ENCODE measurements at places on chromosomes 16 and 17.
A peak's percentile ranks its signal among the peaks of the same experiment; 100 is the strongest.

DNA sequence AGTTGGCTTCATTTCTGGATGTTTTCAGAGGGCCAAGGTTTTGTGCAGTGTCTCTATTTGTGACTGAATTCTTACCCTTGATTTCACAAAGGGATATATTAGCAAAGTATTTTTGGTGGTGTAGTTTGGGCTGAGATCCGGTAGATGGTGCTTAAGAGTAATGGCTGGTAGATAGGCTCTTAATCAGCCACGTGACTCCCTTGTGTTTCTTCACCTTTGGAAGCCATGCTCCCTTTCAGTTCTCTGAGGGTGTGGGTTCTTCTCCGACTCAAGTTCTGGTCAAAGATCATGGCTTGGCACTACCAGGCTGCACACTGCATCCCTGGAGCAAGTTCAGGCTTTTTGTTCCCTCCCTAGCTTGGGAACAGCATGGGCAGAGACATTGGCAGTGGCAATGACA, 887.3 kb downstream of the CDH8 start:
- no peak for DNase-seq

DNA sequence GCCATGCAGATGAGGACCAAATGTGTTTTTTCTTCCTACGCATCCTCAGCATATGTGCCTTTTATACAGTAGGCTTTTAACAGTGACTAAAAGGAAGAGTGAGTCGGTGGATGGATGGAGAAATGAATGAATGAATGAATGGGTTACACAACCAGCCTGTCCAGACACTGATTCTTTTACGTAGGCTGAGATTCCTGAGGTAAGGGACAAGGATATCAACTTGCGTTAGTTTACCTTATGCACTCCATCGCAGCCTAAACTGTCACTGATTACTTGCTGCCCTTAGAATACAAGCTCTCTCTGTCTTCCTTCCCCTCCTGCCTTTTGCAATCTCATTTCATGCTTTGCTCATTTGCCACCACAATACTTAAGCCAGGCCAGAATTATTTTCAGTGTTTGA, 59.0 kb downstream of the RBFOX1 start:
- no peak for DNase-seq

GRCh38 chr17:68599552-68600066, 1.6 kb downstream of the FAM20A start:
- no peak for DNase-seq

GRCh38 chr17:3276126-3276525, 22.0 kb downstream of the OR3A1 start:
- no peak for DNase-seq

DNA sequence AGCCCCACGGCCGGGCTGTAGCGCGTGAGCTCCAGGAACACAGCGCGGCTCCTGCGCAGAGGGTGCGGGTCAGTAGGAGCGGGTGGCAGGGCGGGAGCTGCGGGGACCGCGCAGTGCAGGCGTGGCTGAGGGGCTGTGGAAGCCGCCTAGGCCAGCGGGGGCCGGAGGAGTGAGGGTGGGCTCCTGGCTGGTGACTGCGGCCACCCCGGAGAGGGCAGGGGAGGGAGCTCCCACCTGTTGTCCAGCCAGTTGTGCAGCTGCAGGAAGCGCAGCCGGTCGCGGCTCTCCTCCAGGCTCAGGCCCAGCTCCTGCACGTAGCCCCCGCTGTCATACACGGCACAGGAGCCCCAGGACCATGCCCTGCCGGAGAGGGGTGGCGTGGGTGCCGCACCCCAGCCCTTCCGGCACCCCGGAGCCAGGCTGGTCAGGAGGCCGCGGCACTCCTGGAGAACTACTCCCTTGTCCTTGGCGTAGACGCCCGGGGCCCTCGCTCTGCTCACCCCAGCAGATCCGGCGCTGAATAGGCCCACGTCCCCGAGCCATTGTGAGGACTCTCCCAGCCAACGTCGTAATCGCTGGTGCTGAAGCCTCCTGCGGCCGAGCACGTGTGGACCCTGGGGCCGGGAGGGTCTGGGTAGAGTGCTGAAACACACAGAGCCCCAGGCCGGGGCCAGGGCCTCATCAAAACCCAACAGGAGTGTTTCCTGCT, 43.9 kb downstream of the TSC2 start:
- DNase-seq, result no peak

DNA sequence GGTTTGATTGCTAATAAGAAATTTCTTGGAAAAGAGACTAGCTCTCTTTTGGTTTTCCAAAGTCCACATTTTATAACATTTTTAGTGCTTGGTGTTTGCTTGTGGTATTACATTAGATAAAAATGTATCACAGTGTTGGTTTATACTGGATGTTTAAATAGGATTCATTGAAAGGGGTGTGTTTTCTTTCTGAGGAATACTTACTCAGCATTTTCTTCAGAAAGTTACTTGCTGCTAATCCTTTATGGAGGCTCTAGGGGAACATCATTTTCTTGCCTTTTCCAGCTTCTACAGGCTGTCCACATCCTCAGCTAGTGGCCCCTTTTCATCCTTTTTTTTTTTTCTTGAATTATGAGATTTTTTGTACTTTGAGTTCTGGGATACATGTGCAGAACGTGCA, 834 bp upstream of the KRT39 start:
- no peak for DNase-seq

DNA sequence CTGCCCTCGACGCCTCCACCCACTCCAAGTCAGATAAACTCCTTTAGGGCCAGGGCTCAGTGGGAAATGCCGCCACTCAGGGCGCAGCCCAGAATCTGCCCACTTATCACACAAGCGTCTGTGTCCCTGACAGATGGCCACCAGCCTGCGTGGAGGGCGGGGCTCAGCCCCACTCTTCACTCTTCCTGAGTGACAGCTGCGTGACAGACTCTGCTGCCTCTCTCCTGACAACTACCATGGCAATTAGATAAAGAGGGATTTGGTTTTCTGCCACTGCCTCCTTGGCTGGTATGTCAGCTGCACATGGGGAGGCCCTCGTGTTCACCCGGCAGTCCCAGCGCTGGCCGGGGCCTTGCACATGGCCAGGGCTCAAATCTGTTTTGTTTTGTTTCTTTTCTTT, 96.2 kb downstream of the RTN4RL1 start:
- DNase-seq, result no peak

DNA sequence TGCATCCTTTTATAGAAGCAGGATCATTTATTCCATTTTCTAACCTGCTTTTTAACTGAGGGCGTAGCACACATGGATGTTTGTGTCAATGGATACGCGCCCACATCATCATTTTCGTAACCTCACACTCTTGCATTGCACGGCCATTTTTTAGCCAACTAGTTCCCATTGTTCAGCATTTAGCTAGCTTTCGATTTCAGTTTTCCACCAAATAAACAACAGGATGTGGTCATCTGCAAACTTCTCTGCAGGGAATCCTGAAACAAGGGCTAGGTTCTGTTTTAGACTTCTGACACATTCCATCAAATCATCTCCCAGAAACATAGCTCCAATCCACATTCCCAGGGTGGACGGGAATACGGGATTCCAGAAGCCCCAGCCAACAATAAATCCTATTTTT, 6.4 kb downstream of the CYB561 start:
- DNase-seq, result peak; percentile 65

DNA sequence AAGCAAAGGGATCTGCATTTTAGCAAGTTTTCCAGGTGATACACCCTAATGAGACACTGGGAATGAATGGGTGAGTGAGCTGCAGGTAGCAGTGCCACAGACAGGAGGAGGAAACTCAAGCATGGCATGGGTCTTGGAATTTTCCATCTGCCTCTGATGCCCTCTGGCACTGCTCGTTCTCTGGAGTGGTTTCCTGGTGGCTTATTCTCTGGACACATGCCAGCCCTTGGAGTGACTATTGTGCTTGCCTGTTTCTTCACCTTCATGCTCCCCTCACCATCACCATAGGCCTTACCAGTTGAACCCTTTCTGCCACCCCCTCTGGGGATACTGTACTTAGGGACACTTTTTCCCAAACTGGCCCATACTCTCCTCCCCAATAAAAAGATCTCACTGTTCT, 1.6 kb downstream of the COASY start:
- no peak for DNase-seq

GRCh38 chr17:7408863-7409262, 1.2 kb downstream of the NLGN2 start:
- no peak for DNase-seq

DNA sequence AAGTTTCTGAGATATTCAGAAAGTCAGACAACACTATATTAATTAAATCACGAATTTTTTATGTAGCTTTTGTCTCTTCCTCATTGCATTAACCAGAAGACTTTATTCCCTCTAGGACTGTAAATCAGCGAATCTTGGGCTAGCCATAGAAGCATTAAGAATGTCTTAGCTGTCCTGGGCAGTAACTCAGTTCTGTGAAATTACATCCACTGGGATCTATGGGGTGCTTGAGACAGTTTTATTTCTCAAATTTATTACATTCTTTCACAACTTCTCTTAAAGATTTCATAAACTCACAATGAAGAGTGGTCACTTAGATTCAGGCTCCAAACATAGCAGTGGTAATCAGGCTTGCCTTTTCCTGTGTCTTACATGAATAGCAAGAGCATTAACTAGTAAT, 1153.4 kb downstream of the CDH8 start:
- no peak for DNase-seq

DNA sequence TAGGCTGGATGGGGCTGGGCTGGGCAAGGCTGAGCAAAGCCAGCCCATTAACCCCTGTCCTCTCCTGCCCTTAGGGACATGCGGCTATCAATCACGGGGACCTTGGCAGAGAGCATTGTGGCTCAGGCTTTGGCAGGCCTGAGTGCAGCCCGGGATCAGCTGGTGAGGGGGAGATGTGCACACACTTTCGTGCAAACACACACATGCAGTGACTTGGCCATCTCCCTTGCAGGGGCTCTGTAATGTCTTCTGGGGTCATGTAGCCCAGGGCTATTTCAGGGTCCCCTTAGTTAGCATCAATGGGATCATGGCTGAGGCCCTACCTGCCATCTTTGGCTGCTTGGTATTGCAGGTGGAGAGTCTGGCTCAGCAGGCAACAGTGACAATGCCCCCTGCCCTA, 6.9 kb downstream of the CARMIL2 start:
- no peak for DNase-seq

DNA sequence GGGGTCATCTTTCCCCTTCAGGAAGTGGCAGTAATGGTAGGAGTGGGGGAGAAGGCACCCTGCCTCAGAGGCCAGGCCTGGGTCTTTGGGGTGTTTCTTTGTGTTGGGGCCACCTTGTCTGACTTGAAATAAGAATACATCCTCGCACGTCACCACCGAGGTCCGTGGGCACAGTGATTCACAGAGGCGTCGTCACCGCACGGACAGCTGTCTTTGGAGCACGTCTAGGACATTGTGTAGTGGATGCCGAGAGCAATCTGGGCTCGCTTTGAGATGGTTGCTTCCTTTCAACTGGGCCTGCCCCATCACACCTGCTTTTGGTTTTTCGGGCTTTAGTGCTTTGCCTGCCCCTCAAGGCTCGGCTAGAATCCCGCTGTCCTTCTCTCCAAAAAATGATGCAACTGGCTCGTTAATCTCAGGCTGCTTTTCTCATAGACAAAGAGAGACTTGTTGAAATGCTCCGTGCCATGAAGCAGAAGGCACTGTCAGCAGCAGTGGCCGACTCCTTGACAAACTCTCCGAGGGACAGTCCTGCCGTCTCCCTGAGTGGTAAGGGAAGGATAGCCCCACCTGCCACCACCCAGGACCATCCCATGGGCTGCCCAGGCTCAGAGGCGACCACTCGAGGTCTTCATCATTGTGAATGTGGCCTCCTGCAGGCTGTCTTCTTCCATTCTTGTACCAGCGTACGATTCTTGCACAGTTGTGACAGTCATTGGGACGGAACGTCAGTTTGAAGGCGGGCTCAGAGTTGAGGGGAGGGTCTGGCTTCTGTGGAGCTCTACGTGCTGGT, 24.0 kb downstream of the GINS2 start:
- DNase-seq, result no peak

DNA sequence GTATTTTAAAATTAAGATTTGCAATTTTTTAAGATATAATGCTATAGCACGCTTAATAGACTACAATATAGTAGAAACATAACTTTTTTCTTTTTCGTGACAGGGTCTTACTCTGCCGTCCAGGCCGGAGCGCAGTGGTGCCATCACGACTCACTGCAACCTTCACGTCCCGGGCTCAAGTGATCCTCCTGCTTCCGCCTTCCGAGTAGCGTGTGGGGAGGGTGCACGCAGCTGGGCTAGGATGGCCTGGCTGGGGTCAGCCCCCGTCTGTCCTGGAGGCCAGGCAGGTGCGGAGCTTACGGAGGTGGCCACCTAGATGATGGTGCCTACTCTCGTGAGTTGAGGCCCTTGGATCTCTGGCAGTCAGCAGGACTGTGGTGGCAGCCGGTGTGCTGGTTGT, 50.1 kb downstream of the JPH3 start:
- no peak for DNase-seq

GRCh38 chr17:42819939-42820535, 4.0 kb downstream of the BECN1 start:
- peak; percentile 64 for DNase-seq

DNA sequence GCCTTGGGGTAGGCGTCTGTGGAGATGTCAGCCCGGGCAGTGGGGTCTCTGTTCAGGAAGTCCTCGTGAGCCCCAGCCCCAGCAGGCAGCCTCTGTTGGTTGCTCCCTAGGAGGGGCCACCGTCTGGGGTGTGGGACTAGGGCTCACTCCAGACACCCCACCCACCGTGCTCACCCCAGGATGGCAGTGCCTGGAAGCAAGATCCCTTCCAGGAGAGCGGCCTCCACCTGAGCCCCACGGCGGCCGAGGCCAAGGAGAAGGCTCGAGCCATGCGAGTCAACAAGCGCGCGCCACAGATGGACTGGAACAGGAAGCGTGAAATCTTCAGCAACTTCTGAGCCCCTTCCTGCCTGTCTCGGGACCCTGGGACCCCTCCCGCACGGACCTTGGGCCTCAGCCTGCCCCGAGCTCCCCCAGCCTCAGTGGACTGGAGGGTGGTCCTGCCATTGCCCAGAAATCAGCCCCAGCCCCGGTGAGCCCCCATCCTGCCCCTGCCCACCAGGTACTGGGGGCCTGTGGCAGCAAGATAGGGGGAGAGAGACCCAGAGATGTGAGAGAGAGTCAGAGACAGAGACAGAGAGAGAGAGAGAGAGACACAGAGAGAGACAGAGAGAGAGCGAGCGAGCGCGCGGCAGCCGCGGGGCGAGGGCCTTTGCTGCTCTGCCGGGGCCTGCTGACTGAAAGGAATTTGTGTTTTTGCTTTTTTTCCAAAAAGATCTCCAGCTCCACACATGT, 9.8 kb downstream of the NTHL1 start:
- DNase-seq, result no peak

DNA sequence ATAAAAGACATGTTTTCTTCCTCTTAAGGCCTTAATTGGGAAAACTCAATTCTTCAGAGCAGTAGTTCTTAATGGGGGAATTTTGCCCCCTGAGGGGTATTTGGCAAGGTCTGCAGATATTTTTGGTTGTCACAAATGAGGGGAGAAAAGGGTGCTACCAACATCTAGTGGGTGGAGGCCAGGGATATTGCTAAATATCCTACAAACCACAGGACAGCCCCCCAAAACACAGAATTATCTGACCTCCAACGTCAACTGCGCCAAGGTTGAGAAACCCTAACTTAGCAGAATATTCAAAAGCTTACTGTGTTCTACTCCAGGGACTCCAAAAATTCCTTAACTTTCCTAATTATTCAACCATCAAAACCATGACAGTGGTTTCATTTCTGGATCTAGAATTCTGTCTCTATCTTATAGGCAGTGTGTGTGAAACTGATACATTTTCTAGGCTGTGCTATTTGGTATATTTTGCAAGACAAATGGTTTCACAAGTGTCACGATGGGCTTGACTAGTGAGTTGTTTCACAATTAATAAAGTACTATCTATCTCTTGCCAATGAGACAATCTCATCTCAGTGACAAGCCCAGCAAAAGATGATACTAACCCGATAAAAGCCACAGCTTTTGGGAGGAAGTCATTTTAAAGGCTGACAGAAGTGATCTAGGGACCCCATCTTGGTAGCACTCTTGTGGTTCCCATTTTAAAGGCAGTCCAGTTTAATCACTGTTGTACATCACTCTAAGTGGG, 14.7 kb downstream of the TXNDC11 start:
- DNase-seq, result no peak

Data from CD4-positive, alpha-beta T cell treated with Interleukin-4 for 4 hours (primary cell).